RPMI7951 (cell line): ENCODE measurements at places on chromosomes 6 and 20. TPM values are rescaled to one million over a fixed set of nuclear protein-coding genes. Genes with fewer than 3 reads are reported as not detected.
A peak's percentile ranks its signal among the peaks of the same experiment; 100 is the strongest.

GRCh38 chr20:20370094-20370575 lies 2.2 kb downstream of the INSM1 start:
- no peak for DNase-seq

- DNase-seq: no peak
Measured at GRCh38 chr6:115854866-115855665, 205.6 kb downstream of the FRK start.

GRCh38 chr6:68256391-68256790 lies 378.7 kb upstream of the ADGRB3 start:
- no peak for DNase-seq

DNA sequence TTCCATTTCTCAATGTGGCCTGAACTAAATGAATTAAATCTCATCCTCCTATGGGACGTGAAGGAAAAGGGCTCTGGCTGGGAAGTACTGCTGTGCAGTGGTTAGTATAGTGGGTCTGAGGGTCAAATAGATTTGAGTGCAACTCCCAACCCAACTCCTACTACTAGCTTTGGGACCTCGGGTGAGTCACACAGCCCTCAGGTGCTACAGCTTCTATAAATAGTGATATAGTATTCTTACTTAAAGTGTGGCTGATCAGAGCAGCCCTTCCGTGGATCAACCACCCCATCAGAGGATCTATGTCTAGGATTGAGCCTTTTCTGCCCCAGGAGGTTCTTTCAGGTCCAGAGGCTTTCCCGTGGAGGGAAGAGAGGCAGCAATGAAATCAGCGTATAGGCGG lies 904 bp upstream of the UST start:
- peak; percentile 55 for DNase-seq

DNA sequence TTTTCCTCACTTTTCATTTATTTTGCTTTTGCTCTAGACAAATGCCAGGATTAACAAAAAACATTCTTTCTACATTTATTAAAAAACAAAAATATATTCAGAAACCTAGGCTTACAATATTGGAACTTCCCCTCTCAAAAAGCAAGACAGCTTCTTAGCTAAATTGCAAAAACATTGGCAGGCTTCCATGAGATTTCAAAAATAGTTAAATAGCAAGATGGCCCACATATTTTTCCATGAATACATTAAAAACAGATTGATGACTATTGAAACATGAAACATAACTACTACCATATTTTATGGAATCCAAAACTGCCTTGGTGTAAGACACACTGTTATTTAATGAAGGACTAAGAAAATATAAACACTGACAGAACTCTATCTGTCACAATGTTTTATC lies 92.0 kb downstream of the LY86 start:
- DNase-seq: no peak

DNA sequence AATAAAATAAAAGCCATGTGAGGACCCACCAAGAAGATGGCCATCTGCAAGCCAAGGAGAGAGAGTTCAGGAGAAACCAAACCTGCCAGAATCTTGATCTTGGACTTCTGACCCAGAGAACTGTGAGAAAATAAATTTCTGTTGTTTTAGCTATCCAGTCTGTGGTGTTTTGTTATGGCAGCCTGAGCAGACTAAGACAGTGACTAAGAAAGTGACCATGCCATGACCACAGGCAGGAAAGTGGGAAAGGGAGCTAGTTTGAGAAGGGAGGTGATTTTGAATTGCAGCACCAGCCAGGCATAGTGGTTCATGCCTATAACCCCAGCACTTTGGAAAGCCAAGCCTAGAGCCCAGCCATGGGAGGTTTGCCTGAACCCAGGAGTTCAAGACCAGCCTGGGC lies 21.9 kb upstream of the C6orf62 start:
- DNase-seq: peak; percentile 61

- DNase-seq: no peak
Measured at GRCh38 chr6:108807928-108808327, 40.3 kb upstream of the ARMC2 start.

AVP gene
- total RNA-seq: not detected in 2 replicates

SOX18 gene
- total RNA-seq: 0.12 and 0.20 TPM in 2 replicates
